ENCODE measurements at places on chromosomes 3 and 15.
A peak's percentile ranks its signal among the peaks of the same experiment; 100 is the strongest.

DNA sequence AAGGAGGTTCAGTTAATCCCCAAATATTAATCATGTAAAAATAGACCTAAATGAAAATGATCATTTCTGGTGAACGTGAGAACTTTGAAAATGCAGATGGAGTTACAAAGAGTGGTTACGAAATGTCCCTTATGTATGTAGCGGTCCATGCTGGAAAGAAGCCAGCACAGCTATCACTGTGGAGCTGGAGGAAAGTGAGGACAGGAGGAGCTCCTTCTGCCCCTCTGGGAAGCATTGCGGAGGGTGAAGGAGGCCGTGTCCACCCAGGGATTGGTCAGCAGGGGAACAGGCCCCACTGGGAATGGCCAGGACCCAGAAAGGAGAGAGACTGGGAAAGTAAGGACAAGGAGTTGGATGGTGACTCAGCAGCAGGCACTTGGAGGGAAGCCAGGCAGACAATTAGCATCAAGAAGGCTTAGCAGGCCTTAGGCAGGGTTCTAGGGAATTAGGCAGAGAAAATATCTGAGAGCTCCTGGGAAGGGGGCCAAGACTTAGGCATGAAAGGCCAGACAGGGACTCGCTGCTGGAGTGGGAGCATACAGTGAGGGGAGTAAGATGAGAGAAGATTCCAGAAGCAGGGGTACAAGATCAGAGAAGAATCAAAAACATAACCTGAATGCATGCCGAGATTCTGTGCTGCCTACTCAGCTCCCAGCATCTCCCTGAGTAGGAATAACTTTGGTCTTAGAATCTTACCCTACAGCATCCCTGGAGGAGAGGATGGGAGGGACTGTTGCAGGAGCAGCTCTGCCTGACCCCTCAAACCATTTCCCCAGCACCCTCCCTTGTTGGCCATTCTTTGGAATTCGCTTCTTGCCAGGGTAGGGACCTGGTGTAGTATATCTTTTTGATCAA is 171.0 kb upstream of the UMPS start:
- no peak for DNase-seq

GRCh38 chr3:133831966-133832801 is 26.6 kb downstream of the SRPRB start:
- no peak for DNase-seq

GRCh38 chr3:144556392-144556791 is 584.8 kb downstream of the DIPK2A start:
- DNase-seq: no peak

- no peak for DNase-seq
These were observed at the start of gene C3orf20 for GRCh38 chr3:14674841-14675240. Gene C3orf20 (plus strand): TSS chr3:14675141. CDS start chr3:14682714, 7,573 bp downstream.

DNA sequence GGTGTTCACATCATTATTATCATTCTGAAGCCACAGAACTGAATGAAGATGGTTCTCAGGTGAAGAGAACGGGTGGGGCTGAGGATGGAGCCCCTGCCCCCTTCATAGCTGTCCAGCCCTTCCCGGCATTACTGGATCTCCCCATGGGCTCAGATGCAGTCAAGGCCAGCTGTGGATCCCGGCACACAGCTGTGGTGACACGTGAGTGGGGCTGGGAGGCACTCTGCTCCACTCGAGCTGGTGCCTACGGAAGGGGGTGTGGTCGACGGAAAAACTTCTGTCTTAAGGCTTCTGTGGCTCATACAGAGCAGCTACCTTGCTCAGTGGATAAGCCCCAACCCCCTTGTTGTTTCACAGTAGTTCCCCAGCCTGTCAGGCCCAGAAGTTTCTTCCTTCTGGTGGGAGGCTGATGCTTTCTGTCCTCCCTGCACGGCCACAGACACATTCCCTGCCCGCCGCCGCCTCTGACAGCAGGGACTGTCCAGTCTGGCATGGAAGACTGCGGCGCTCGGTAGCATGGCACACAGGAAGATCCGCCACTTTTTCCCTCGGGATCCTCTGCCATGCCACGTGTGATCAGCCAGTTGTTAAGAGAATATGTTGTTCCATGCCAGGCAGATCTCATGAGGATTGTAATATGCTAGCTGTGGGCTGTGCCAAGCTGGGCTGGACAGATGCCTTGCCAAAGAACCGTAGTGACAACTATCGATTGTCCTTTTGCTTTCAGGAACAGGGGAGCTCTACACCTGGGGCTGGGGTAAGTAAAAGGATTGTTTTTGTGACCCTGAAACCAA is 5.8 kb downstream of the RCCD1 start:
- DNase-seq: no peak

GRCh38 chr3:27193056-27193455 is 176.1 kb downstream of the NEK10 start:
- DNase-seq: no peak

GRCh38 chr3:16512435-16513140 is 911 bp downstream of the RFTN1 start:
- peak; percentile 22 for DNase-seq

DNA sequence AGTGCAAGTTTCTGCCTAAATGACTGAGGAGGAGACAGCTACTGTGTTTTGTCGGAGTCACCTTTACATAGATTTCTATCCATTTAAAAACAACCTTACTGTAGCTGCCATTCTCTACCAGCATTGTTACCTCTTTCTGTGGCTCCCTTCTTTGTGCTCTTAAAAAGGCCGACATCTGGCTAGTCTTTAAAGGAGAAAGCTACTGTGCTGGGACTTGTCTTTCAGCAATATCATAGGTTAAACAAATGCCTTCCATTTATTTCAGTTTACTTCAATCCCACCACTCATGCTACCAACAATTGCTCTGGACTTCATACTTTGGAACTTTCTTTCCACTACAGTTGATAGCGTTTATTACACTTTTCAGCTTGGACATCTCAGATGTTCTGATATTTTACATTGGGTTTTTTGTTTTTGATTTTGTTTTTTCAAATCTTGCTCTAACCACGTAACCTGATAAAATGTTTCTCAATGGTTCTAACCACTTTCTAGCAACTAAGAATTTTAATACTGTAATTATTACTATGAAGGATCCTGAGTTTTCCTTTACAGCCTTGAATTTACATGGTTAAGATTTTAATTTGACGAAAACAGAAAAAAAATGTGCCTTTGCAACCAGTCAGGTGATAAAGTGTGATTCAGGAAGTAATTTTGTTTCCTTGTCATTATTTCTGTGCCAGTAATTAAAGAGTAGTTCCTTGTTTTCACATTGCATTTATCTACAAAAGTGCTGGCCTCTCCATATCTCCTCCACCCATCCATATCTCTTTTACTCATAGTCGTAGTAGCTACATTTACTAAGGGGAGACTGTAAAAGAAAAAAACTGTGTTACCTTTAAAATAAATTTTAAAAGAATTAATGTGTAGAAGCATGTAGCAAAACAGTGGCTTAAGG is 1.3 kb upstream of the CBLB start:
- DNase-seq: no peak

GRCh38 chr15:85097250-85097649 is 115.6 kb downstream of the PDE8A start:
- DNase-seq: no peak

DNA sequence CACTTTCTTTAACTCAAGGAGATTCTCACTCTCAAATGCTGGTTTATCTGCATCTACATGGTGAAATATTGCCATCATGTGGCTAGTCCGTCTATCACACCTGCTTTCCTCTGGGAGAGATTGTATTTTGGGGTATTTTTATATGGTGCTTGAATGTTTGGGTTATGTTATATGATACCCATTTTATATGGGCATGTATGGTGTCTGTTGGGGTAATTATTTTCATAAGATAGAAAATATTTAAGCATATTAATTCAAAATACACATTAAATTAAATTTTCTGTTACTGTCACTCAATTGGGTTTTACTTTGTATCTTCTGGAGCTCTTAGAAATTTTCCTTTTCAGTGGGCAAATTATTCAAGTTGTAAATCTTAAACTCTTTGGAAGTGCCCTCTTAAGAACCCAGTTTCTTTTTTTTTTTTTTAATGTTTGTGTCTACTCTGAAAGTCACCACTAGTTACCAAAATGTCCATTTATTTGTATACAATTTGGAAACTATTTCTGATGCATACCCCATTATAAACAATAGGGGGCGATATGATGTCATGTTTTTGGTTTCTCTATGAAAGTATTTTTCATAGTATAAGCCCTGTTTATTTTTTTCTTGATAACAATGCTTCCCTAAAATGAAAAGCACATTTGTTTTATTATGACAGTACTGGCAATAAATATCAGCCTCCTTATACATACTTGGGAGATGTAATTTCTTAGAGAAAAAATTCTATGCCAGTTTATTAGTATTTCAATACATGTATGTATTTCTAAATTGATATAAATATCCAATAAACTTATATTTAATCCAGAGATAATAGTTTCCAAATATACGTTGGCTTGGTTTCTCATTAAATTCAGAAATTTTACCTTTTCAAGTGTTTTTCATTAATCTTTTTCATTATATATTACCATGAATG is 36.1 kb upstream of the PLSCR5 start:
- no peak for DNase-seq

GRCh38 chr3:141738891-141739363 is 829 bp downstream of the RNF7 start:
- no peak for DNase-seq

DNA sequence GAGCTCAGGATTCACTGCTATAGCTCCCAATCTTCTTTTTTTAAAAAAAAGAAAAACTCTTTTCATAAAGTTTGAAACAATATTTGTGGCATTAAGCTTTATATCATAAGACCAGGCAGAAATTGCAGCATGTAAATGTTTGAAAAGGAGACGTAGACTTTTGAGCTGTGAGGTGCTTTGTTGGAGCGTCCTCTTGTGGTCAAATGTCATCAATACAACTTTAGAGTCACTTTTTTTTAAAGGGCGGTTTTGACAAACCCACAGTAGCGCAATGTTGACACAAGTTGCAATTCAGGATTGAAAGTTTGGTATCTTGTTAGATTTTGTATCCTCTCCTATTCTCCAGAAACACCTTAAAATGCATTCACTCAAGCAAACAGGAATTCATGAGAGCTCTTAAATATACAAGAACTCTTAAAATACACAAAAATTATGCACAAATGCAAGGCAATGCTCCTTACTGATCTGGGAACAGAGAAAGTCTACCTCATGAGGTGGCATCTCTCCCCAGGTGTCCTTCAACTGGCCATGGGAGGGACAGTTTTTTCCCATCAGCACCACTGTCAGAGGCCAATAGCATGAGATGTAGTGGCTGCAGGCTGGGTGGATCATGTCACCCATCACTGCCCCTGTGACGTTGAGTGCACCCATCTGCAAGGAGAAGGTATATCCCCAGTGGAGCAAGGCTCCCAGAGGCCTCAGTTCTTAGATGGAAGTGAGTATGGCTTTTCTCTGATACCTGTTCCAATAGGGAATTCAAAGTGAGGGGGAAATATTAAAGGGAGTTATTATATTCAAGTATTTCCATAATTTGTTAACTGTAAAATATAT is 70.7 kb downstream of the ANXA2 start:
- no peak for DNase-seq
